ENCODE measurements at places on chromosomes 16 and 17.

GRCh38 chr17:58094118-58094517 lies 10.9 kb downstream of the DYNLL2 start:
- no peak for DNase-seq

GRCh38 chr16:4081521-4082021 lies 34.7 kb downstream of the ADCY9 start:
- DNase-seq = no peak

DNA sequence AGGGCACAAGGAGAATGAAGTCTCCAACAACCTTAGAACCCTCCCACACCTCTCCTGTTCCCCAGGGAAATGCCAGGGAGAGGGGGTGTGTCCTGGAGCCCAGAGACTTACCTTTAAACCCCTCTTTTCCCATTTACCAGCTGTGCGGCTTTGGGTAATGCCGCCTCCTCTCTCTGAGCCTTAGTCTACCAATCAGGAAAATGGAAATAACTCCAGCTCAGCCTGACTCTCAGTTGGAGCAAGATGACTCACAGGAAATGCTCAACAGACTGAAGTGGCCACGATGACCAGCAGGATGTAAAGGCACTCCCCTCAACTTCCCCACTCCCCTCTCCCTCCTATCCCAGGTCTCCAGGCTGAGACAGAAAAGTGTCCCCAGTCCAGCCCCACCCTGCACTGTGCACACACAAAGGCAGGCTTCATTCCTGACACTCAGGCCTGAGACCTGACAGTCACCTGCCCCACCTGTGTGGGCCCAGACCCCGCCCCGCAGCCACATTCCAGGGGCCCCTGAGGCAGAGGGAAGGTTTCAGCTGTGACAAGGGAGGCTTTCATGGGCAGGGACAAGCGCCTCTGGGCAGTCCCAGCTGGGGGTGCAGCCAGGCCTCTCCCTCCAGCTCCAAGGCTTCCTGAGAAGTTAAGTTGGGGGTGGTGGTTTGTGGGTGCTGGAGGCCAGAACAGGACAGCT lies 3.0 kb upstream of the KRT15 start:
- no peak for DNase-seq

DNA sequence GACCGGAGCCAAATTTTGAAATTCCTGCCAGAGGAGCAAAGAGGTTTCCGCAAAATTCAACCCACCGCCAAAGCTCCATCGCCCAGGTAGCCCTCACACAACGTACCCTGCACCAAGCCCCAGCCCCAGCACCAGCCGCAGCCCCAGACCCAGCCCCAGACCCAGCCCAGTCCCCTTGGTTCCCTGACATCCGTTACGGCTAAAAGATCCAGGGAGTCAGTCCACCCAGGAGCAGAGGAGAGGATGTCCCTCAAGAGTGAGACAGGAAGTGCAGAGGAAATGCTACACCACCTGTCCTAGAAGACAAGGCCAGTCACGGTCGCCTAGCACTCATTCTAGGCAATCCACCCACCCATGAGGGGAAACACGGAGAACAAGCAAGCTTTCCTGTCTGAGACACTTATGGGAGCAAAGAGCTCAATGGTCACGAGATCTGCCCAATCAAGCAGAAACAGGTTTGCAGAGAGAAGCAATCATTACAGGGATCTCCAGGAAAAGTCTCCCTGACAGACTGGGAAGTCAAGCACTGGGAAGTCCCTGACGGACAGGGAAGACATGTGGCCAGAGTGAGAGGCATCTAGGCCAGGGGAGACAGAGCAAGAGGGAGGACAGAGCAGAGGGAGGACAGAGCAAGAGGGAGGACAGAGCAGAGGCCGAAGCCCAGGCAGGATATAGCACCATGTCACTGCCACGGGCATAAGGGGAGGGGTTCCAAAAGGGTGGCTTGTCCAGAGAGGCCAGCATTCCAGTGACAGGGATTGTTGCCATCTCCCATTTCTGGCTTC lies 15.0 kb upstream of the KCNJ18 start:
- no peak for DNase-seq

DNA sequence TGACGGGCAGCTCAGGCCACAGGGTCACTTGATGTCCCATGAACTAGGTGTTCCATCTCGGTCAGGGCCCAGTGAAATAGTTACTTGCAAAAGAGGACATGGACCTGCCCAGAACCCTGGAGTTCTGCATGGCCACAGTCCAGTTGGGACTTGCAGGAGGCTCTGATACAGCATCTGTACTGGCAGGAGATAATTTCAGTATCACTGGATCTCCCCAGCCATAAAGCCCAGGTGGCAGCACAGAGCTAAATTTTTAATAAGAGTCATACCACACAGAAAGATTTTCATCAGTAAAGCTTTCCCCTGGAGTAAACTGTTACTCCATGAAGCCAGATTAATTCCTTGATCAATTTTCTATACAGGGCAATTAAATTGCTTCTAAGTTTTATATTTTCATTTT lies 18.0 kb upstream of the SLC16A5 start:
- DNase-seq = peak; percentile 24

DNA sequence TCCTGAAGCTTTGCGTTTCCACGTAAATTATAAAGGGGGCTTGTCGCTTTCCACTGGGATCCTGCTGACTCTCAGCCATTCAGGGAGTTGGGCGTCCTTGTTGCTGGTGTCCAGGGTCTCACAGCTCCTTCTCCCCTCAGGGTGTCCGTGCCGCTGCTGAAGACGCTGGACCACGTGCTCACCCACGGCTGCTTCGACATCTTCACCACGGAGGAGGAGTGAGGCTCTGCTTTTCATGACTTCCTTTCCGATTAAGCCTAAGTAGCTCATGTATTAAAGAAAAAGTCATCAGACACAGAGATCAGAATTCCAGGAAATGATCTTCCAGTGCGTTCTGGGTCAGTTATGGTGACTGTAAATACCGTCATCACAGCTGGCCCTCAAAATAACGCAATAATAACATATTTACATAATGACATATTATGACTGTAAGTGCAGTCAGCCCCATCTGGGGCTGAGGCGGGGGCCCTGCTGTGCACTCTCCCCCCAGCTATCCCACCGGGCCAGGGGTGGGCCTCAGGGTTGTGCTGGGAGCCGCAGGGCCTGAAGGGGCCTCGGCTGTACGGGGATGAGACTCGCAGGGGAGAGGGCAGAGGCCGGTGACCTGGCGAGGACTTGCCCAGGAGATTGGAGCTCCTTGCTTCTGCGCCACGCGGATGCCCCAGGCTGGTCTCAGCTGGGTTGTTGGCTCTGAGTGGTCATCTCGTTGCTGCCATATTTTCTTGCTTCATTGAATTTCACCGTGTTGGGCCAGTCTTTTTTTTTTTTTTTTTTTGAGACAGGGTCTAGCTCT lies 92.9 kb upstream of the ZNF750 start:
- DNase-seq = no peak

DNA sequence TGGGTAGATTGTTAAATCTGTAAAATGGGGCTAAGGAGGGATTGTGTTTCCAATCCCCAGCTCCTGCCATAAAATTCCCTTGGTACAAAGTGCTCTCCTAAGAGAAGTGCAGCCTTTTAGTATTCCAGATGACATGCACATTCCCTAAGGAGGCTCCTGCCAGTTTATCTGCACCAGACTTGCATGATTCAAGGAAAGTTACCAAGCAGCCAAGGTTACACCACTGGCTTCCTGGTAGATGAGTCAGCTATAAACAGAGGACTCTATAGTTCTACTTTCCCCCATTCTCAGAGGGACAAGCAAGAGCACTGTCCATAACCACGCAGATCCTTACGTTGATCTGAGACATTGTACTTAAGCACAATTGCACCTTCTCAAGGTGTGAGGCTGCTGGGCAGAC lies 1.9 kb downstream of the CALB2 start:
- no peak for DNase-seq

GRCh38 chr16:1877089-1877488 lies 5.1 kb upstream of the MEIOB start:
- DNase-seq = no peak

- DNase-seq = peak; percentile 24
These were observed 617.7 kb upstream of the CDH11 start for GRCh38 chr16:65739518-65739917.

GRCh38 chr17:64533784-64534183 lies 27.0 kb downstream of the CEP95 start:
- DNase-seq = no peak

GRCh38 chr16:51636920-51637769 lies 486.1 kb upstream of the SALL1 start:
- peak; percentile 94 for DNase-seq

DNA sequence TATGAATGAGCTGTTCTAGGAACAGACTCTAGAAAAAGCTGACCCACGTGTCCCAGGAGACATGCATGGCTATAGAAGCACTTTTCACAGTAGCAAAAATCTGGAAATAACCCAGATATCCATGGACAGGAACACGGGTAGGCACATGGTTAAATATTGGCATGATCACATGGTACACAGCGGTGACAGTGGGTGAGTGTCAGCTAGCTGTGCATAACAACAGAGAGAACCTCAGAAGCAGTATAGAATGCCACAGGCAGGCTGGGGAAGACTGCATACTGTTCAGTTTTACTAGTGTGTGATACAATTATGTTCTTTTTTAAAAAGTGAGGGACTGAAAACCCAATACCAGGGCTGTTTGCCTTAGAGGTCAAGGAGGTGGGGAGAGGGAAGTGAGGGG lies 31.4 kb downstream of the EPN2 start:
- no peak for DNase-seq

DNA sequence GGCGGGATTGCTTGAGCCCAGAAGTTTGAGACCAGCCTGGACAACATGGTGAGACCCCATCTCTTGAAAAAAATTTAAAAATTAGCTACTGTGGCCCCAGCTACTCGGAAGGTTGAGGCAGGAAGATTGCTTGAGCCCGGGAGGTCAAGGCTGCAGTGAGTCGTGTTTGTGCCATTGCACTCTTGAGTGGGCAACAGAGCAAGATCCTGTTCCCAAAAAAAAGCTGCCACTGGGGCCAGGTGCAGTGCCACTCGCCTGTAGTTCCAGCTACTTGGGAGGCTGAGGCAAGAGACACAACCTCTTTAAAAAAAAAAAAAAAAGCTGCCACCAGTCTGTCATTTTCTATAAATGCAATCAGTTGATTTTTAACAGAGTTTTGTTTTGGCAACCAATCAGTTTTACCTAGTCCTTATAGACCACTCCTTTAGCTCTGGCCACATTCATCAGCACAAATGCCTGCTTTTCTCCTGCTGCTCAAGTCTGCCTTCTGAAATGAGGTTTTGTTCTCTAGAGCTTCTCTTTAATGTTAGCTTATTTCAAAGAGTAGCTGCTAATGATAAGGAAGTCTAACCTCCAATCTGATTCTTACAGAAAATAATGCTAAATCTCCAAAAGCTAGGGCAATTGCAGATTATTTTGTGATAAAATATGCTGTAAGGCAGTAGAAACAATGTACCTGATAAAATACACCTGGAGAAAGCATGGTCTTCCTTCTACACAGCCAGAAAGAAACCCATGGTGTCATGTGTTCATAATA lies 64.8 kb downstream of the TUBD1 start:
- no peak for DNase-seq

DNA sequence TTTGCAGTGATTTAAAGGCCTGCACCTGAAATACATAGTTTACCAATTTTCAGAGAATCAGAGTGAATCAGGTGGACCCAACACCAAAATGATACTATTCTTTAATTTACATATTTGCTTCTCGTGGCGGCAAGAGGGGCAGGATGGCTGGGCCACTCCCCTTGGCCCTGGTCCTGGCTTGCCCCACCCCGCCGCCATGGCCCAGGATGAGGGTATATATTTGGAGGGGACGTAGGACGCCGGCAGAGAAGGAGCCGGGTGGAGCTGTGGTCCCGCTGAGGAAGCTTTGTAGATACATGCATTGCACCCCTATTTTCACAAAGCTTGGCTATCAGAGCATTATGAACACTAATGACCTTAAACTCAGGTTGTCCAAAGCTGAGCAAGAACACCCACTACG lies 43.5 kb downstream of the EFCAB13 start:
- DNase-seq = no peak

GRCh38 chr16:16940351-16940750 lies 530.4 kb downstream of the XYLT1 start:
- DNase-seq = no peak

- DNase-seq = no peak
These were observed 349 bp upstream of the SLC6A2 start for GRCh38 chr16:55655381-55655896.

DNA sequence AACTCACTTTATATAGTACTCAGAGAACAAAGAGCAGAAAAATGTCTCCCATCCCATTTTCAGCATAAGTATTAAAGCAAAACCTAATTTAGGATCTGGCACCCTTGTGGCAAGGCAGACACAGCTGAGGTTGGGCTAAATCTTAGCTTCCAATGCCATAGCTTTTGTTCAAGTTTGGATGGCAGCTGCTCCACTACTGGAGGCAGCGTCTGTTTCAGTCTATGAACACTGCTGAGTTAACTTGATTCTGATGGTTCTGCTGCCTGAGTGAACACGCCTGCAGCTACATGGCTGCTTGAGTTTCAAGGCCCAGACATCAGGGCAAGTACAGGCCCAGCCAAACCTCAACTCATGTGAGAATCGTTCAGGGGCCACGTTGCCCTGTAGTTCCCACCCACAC lies 178.2 kb upstream of the RPH3AL start:
- no peak for DNase-seq

DNA sequence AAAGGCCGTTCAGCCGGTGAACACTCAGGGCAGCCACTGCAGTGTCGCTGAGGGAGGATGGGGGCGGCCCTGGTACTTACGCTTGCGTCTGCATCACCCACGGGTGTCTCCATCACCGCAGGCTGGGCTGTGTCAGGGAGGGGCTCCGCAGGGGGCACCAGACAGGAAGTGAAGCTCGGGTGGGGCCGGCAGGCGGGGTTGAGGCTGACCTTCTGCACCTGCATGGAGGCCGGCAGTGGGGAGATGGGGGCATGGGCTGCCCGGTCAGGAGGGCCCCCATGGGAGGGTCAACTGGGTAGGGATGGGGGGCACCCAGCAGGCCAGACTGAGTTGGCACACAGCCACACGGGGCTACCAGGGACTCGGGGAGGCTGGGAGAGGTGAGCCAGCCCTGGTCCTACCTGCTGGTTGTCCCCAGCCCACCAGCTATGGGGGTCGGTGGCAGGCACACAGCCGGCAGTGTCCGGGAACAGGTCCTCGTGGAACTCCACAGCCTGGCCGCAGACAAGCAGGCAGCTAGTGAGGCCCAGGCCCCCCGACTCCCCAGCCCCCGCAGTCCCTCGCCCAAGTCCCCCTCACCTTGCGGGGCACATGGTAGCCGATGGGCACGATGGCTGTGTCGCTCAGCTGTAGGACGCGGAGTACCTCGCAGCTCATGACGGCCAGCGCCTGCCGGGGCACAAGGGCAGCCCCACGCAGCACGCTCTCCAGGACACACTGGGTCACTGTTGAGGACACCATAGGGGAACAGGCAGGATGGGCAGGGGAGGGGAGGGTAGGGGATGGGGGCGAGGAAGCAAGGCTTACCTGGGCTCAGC lies 7.2 kb upstream of the VASN start:
- no peak for DNase-seq

- DNase-seq = peak; percentile 87
These were observed 15.1 kb downstream of the SAMD14 start for GRCh38 chr17:50114849-50115357.

DNA sequence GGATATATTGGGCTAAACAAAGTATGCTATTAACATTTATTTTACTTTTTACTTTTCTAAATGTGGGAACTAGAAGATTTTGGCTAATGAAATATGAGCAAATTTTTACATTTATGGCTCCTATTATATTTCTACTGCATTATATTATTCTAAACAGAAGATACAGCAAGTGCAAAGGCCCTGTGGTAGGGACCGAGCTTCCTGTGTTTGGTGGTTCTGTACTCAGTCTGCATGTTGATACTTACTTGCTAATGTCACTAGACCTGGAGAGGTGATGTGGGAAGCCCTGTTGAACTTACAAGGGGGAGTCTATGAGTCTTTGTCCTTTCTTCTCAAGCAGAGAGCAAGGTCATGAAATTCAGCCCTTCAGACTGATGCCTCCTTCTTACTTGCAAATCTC lies 10.0 kb upstream of the IRX3 start:
- no peak for DNase-seq

All from NCI-H82 (cell line).